ENCODE measurements at places on chromosomes 5 and 9.

GRCh38 chr5:142785206-142785605 is 15.0 kb downstream of the ARHGAP26 start:
- no peak for DNase-seq

DNA sequence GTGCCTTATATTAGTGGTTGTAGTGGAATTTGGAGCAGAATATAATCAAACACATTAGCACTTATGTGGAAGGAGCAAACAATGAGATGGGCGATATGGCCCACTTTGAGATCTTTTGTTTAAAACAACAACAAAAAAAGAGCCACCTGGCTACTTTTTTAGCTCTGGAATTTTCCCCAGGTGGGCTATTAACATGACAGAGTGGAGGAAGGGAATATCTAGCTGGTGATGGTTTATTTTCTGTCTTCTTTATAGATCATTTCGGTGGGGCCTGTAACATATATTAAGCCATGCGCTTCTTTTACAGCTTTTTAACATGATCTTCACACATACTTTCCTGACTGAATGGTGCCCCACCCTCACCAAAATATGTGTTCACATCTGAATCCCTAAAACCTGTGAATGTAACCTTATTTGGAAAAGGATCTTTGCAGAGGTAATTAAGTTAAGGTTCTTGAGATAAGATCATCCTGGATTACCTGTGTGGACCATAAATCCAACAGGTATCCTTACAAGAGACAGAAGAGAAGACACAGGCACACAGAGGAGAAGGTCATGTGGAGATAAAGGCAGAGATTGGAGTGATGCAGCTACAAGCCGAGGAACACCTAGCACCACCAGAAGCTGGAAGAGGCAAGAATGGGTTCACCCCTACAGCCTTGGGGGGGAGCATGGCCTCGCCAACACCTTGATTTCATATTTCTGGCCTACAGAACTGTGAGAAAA is 16.6 kb upstream of the ENTREP1 start:
- no peak for DNase-seq

DNA sequence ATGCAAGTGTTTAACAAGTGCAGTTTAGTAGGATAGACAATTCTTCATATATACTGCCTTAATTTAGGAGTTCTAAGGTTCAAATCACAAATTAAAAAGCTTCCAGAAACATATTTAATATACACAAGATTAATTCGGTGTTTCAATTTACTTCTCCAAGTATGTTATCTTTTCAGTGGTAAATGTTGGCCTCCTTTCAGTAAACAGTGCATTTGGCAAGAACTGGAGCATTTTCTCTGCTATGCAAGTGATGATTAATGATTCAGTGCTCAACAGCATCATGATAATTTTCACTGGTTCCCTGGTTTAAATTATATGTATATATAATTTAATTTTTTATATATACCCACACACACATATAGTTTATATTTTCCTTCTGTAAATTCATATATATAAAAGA is 541.7 kb downstream of the EFNA5 start:
- DNase-seq, result peak; percentile 7

- no peak for DNase-seq
Observed at GRCh38 chr9:105441616-105442160, 6.1 kb upstream of the FSD1L start.

DNA sequence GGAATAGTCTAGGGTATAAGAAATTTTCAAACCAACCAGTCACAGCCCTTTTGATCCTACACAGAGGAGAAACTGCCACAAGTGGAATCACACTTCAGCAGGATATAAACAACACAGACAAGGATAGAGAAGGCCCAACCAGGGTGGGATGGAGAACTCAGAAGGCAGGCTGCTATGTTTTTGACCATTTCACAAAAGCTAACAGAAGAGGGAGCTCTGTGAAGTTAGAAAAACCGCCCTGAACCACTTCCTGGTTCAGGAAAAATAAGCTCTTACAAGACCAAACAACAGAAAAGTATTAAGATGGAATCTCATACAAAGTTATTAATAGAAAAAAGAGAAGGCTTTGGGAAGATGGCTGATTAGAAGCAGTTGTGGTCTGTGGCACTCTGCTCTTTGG is 960 bp upstream of the IFNB1 start:
- no peak for DNase-seq

DNA sequence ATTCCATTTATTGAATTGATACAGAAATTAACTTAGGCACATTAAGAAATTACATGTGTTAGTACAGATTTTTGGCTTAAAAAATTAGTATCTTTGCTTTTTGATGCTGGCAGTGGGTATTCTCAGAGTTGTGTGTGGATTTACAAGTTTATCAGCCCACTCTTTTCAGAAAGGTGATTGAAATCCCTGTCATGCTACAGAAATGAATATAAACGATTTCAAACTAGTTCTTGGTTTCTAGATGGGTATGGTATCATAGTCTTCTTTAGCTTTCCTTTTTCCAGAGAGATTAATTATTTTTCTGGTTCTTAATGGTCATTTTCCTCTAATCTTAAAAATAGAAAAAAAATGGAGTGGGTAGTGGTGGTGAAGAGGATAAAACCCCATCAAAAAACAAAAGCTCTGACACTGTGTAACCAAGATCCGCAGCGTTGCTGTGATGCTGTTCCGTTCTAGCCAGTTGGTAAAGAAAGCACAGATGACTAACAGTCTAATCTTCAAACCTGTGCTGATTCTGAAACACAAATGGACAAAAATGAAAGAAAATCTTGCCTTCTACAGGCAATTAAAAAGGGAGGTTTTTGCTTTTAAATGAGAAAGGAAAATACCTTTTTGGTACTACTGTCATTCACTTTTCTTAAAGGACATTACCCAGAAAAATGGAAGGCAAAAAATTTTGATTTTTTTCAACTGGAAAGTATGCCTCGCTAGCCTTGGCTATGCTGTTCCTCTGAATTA is 5.2 kb downstream of the LRRTM2 start:
- no peak for DNase-seq

DNA sequence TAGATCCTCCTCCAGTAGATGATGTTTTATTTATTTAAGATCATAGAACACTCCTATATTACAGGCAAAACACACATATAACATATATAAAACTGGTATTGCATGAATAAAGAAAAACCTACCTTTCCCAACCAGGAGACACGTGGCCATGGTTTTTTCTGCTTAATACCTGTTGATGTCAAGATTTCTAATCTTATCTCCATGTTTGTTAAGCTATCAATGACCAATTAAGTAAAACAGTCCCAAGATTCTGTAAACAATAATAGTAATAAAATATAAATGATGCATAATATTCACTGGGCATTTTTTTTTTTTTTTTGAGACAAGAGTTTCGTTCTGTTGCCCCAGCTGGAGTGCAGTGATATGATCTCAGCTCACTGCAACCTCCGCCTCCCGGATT is 1.7 kb downstream of the CPLANE1 start:
- DNase-seq, result no peak

- no peak for DNase-seq
Observed at GRCh38 chr5:111256128-111256527, 31.9 kb downstream of the CAMK4 start.

DNA sequence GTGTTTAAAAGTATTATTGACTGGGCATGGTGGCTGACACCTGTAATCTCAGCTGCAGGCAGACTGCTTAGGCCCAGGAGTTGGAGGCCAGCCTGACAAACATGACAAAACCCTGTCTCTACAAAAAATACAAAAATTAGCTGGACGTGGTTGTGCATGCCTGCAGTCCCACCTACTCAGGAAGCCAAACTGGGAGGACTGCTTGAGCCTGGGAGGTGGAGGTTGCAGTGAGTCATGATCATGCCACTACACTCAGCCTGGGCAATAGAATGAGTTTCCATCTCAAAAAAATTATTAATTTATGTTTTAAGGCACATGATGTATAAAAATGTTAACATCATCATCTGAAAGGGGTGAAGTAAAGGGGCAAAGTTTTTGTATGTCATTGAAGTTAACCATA is 49.7 kb upstream of the FNIP1 start:
- no peak for DNase-seq

DNA sequence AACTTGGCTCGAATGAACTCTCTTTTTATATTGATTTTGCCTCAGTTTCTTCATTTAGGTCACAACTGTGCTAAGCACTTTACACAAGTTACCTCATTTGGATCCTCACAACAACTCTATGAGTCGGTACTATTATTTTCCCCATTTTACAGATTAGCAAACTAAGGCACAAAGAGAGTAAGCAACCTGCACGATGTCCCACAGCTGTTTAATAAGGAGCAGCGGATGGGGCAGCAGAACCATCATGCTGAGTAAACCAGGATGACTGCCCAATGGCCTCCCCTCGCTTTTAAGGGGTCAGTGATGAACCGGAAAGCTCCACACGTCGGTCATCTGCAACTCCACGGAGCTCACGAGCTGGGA is 607 bp downstream of the PRELID2 start:
- no peak for DNase-seq

DNA sequence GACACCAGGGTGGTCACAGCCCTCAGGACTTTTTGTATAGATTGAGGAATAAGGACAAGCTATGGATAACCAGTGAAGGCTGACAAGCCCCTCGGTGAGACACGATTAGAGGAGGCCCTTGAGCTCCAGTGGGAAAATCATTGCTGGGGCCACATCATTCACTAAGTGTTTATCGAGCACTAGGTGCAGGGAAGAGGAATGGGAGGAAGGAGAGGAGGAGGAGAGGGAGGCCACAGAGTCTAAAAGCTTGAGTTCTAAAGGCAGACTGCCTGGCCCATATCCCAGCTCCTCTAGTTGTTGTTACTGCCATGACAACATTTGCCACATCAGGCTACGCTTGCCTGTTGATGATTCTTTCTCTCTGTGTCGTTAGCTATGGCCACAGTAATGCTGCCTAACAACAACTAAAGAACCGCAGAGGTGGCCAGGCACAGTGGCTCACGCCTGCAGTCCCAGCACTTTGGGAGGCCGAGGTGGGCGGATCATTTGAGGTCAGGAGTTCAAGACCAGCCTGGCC is 37.6 kb downstream of the NKX2-5 start:
- DNase-seq, result no peak

- DNase-seq, result no peak
Observed at GRCh38 chr9:1100945-1101344, 50.8 kb downstream of the DMRT2 start.

GRCh38 chr5:31630931-31631330 is 8.0 kb upstream of the PDZD2 start:
- DNase-seq, result no peak

DNA sequence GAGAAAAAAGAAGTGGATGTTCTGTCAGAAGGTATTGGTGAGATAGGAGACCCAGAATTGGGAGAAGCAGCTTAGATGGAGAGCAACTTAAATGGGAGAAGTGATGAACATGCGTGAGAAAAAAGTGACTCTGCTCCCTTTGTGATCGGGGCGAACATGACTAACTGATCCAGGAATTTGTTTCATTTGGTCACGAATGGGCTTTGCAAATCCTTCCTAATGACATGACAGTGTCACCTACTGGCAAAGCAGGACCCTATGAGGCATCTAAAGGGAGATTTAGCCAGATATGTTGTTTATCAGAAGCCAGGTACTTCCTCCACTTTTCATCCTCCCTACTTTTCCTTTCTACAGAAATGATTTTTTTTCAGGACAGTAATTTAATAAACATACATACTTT is 787.4 kb upstream of the RGMB start:
- DNase-seq, result no peak

DNA sequence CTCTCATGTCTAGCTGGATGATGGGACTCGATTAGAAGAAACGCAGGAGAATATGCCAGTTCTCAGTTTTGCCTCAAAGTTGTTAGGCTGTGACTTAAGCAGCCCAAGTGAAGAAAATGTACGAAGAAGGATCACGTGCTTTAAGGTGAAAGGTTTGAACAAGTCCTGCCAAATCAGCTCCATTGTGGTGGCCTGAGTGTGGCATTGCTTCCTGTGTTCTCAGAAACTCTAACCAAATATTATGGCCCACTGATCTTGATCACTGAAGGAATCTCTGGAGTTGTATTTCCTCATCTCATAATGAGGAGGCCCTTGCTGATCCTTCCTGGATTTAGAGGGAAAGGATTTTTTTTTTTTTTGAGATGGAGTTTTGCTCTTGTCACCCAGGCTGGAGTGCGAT is 44.0 kb downstream of the OTULIN start:
- no peak for DNase-seq

DNA sequence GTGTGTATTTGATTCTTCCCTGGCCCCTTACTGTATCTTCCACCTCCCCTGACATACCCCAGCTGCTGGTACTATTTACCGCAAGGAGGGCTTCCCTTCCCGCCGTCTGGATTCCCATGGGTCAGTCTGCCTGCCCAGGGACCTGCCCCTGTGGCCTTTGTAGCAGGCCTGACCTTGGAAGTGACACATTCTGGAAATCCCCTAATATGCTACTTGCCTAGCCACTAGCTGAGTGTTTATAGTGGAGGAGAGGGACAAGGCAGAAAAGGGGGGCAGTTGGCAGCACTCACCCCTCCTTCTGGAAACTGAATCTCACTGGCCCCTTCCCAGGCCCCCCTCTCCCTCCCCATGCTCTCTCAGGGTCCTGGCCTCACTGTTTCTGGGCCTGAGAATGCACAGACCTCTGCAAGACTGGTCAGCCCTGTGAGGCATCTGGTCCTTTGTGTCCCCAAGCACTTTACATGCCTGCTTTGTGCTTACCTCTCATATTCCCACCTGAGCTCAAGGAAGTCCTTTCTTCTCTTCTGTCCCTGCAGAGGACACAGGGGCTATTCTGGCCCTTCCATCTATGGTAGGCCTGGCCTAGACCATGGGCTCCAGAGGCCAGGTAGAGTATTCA is 8.2 kb upstream of the CCL21 start:
- DNase-seq, result no peak

- no peak for DNase-seq
Observed at GRCh38 chr5:132058646-132059042, 1.8 kb upstream of the IL3 start.

DNA sequence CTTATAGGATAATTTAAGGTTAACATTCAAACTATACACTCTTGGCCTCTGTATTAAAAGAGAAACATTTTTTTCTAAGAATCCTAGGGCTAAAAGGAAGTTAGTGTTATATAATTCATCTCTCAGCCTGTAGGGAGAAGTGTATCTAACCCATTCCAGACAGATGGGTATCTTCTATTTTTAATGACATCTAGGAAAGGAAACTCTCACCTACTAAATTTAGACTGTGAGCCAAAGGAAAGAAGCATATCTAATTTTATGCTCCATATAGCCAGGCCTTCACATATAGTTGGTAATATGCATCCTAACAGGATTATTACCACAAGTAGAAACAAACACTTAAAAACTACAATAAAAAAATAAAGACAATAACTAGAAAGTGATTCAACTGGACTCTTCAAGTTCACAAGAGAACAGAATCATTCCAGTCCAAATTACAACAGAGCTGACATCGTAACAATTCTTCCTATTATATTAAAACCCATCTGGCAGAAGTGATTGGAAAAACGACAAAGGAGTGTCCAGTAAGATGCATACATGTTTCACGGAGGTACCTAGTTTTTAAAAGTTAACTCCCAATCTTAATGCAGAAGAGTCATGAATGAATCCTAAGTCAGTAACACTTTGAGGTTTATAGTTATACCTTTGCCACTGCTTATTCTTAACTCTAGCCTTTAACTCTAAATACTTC is 39.4 kb downstream of the SCAI start:
- DNase-seq, result no peak

GRCh38 chr5:61275841-61276240 is 56.2 kb upstream of the ZSWIM6 start:
- DNase-seq, result peak; percentile 36
